ENCODE measurements at places on chromosomes 12 and 14. TPM values are rescaled to one million over a fixed set of nuclear protein-coding genes. Genes with fewer than 3 reads are reported as not detected.
A peak's percentile ranks its signal among the peaks of the same experiment; 100 is the strongest.

DNA sequence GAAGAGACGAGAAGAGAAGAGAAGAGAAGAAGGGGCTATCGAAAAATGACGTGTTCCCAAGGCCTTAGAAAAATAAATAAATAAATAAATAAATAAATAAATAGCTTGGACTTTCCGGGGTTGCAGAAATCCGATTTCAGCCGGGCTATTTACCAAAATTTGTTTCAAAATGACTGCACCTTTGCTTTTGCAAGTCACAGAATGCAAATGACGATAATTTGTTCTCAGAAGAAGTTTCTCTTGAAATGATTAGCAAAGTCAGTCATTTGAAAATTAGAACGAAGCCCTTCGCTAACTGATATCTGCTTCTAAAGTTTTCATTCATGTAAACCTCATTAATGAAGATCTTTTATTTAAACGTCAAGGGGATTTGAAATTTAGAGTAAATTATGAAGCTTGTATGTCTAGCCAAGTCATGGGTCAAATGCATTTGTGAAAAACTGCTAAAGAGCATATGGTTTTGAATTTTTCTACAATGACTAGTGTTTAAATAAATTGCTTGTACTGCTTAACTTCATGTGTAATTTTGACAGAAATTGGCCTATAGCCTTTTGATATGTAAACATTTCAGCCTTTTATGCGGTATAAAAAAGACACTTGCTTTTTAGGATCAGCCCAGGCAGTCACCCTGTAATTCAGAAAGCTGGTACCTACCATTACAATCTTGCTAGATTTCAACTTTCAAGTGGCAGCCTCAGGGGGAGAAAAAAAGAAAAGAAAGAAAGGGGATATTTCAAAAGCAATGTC is 4.6 kb upstream of the GSC start:
- H3K4me3 ChIP-seq: no peak overlapping the region
- no peak for DNase-seq
- no peaks in the 10 kb centered on the region for H3K36me3 ChIP-seq

- H3K27ac ChIP-seq: no peak overlapping the region
- DNase-seq: no peak
- no peaks in the 10 kb centered on the region for H3K36me3 ChIP-seq
- no peaks in the 10 kb centered on the region for H3K27me3 ChIP-seq
- no peak overlapping the region for H3K4me3 ChIP-seq
- H3K4me1 ChIP-seq: peaks cover 10% of the 10 kb centered on the region
Measured at GRCh38 chr12:11668611-11669010, 19.1 kb downstream of the ETV6 start.

- no peak overlapping the region for H3K4me3 ChIP-seq
- H3K27ac ChIP-seq: no peak overlapping the region
- H3K27me3 ChIP-seq: no peaks in the 10 kb centered on the region
- no peak for DNase-seq
Measured at GRCh38 chr14:33809396-33809981, 141.4 kb downstream of the EGLN3 start.

- peaks cover 55% of the 10 kb centered on the region for H3K27me3 ChIP-seq
- H3K4me1 ChIP-seq: no peaks in the 10 kb centered on the region
- no peaks in the 10 kb centered on the region for H3K36me3 ChIP-seq
- H3K4me3 ChIP-seq: no peak overlapping the region
Measured at GRCh38 chr12:114661245-114661644, 22.7 kb downstream of the TBX3 start.

- no peaks in the 10 kb centered on the region for H3K36me3 ChIP-seq
- peaks cover 3% of the 10 kb centered on the region for H3K4me1 ChIP-seq
- no peak overlapping the region for H3K4me3 ChIP-seq
- H3K27me3 ChIP-seq: no peaks in the 10 kb centered on the region
Measured at GRCh38 chr14:73227812-73228781, 9.2 kb upstream of the PAPLN start.

- H3K27ac ChIP-seq: no peak overlapping the region
- no peaks in the 10 kb centered on the region for H3K4me1 ChIP-seq
- H3K4me3 ChIP-seq: no peak overlapping the region
- DNase-seq: no peak
- H3K27me3 ChIP-seq: no peaks in the 10 kb centered on the region
- no peaks in the 10 kb centered on the region for H3K36me3 ChIP-seq
Measured at GRCh38 chr12:74334780-74335179, 202.9 kb upstream of the ATXN7L3B start.

GRCh38 chr12:57604454-57604991 is at the start of gene DTX3:
Gene DTX3 (plus strand): TSS chr12:57604824. CDS start chr12:57606518, 1,694 bp downstream.
- H3K4me1 ChIP-seq: peaks cover 15% of the 10 kb centered on the region
- peaks cover 20% of the 10 kb centered on the region for H3K36me3 ChIP-seq
- H3K4me3 ChIP-seq: peak within 1 kb of the TSS; percentile 55
- peaks cover 20% of the 10 kb centered on the region for H3K27me3 ChIP-seq
- H3K27ac ChIP-seq: peak within 1 kb of the TSS; percentile 95

DNA sequence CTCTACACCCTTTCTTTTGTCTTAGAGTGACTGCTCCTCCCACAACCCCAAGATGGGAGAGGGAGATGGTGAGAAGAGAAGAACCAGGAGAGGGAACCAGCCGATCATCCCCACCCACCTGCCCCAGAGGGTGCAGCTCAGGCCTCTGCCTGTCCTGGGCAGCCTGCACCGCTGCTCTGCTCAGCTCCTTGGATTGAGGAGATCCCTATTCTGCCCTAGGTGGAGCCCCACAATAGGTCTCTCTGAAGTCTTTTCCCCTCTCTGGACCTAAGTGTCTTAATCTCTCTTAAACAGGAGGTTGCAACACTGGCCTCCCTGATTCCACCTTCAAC is 2.2 kb downstream of the ANKRD33 start:
- peaks cover 11% of the 10 kb centered on the region for H3K4me1 ChIP-seq
- DNase-seq: no peak
- no peak overlapping the region for H3K27ac ChIP-seq
- no peak overlapping the region for H3K4me3 ChIP-seq
- no peaks in the 10 kb centered on the region for H3K36me3 ChIP-seq

DNA sequence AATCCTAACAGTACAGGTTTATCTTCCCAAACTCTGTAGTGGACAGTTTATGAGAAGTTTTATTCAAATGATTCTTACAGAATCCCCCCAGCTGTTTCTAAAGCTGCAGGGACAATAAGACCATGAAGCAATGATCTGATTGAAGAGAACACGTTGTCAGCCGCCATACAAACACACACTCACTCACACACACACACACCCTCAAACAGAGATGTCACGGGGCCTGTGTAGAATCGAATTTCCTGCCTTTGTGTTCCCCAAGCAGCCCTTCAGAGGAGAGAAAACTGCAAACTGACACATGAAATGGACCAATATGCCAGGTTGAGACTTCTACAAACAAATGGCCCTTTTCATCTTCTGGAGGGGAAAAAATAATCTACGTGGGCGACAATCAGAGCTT is 80.5 kb upstream of the TBX3 start:
- H3K27ac ChIP-seq: no peak overlapping the region
- no peak overlapping the region for H3K4me3 ChIP-seq
- H3K4me1 ChIP-seq: no peaks in the 10 kb centered on the region
- DNase-seq: no peak
- H3K27me3 ChIP-seq: no peaks in the 10 kb centered on the region
- no peaks in the 10 kb centered on the region for H3K36me3 ChIP-seq

DNA sequence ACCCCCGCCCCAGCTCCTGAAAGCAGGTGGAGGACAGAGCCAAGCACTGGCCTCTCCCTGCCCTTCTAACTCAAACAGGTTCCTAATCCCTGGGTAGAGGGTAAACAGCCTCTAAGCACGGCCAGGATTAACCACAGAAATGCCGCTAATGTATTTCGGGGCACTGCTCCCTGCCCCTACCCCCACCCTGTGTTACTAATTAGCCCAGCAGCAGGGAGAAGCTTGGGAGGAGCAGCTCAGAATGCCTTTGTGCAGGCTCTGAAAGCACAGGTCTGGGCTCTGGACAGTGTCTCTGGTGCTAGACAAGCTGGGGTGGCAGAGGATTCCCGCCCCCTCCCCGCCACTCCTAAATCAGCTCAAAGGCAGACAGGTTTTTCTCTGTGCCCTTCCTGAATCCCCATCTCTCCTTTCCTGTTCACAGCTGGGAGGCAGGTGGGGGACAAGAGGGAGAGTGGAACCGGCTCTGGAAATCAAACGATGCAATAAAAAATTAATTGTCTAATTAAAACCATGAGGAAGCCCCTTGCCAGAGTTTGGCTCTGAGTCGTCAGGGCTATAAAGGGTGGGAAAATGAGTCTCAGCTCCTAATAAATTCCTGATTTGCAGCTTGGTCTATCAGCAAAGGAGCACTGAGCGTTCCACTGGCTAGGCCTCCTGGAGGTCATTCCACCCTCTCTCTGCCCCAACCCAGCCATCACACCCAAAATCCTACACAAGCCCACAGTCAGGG is 53.0 kb downstream of the SMUG1 start:
- no peaks in the 10 kb centered on the region for H3K4me1 ChIP-seq
- no peaks in the 10 kb centered on the region for H3K36me3 ChIP-seq
- H3K4me3 ChIP-seq: no peak overlapping the region
- no peak for DNase-seq

DNA sequence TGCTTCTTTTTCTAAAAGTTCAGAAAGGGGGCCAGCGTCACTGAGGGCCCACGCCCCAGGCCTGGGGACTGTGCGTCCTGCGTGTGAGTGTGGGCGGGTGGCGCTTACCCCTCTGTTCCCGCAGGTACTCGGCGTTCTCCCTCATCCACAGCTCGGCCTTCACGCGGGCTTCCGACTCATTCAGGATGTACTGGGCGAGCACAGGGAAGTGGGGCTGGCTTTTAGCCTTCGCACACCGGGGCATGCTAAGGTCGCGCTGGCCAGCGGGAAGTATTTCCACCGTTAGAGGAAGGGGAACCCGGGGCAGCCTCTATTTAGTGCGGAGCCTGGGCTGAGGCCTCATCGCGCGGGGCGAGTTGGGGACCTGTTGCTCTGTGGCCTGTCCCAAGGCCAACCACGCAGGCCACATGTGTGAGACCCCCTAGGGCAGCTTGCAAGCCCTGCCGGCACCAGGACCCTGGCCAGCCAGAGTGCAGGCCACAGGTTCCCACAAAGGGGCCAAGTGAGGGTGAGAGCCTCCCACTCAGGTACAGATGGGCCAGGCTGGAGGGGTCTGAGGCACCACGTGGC is 29.2 kb upstream of the BTBD6 start:
- no peak overlapping the region for H3K4me3 ChIP-seq
- H3K4me1 ChIP-seq: no peaks in the 10 kb centered on the region
- DNase-seq: no peak
- no peak overlapping the region for H3K27ac ChIP-seq
- H3K27me3 ChIP-seq: no peaks in the 10 kb centered on the region
- no peaks in the 10 kb centered on the region for H3K36me3 ChIP-seq

DNA sequence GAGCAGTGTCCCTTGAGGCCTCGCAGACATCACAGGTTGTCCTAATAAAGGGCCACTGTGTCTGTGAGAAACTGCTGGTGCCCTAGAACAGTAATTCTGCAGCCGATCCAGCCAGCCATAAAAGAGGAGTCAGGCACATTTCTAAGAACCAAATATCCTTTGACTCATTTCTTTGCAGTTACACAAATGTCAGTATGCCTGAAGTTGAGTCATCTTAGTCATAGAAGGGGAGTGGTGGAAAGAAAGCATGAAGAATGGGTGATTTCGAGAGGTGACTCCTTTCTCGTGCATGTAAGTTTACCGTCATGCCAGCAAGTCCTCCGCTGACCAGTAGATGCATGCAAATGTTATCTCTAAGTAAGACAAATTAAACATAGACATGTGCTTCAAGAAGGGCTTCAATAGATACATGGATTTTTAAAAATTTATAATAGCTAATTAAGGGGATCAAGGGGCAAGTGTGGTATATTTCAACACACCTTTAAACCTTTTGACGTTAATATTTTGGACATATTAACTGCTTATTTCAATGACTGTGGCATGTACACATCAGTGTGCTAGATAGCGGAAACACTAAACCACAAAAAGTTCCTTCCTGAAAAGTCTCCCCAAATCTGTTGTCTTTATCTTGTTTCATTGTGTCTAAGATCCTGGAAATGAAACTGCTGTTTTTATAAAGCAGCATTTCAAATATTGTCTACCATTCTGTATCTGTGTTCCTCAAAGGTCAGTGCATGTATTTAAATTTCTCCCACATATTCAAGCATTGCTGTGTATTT is 497.4 kb downstream of the NPAS3 start:
- H3K4me1 ChIP-seq: no peaks in the 10 kb centered on the region
- H3K4me3 ChIP-seq: no peak overlapping the region
- H3K27me3 ChIP-seq: no peaks in the 10 kb centered on the region
- DNase-seq: no peak
- no peak overlapping the region for H3K27ac ChIP-seq

DNA sequence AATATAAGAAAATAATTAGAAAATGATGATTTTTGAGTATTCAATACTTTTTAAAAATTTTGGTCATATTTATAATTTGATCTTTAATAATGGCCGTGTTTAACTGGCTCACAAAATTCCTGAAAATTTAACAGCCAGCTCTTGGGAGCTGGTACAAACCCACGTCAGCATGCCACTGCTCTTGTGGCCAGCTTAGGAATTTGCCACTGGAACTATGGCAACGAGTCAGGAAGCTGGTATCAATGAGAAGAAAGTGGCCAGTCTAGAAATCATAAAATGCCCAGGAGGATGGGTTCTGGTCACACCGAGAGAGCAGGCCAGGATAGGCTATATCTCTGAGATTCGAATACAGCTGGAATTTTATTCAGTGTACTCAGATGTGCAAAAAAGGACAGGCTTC is 72.2 kb upstream of the PLEKHG3 start:
- H3K4me1 ChIP-seq: peaks cover 63% of the 10 kb centered on the region
- H3K36me3 ChIP-seq: no peaks in the 10 kb centered on the region
- H3K4me3 ChIP-seq: no peak overlapping the region
- DNase-seq: no peak

DNA sequence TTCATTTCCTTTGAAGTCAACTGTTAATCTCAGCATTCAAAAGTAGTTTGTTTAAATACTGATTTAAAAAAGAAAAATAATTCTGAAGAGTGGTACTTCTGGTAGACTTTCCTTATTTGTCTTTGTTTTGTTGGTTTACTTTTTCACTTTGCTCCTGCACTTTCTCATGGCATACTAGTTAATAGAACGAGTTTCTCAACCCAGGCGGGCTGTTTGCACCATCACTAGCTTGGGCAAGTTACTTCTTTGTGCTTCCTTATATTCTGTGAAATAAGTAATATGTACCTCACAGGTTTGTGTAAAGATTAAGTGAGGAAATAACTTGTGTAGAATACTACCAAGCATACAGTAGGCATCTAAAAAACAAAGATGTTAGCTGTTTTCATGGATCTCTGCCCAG is 45.5 kb downstream of the SLC38A6 start:
- no peak overlapping the region for H3K4me3 ChIP-seq
- no peak for DNase-seq
- H3K36me3 ChIP-seq: no peaks in the 10 kb centered on the region

DNA sequence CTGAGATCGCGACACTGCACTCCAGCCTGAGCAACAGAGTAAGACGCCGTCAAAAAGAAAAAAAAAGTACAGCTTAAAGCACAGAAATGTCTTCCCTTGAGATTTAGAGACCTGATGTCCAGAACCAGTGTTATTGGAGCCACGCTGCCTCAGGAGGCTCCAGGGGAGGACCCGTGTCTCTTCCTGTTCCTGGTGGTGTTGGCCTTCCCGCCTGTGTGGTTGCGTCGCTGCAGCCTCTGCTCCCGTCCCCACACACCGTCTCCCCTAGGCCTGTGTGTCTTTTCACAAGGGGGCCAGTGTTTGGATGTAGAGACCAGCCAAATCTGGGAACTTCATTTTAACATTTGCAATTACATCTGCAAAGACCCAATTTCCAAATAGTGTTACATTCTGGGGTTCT is 8.6 kb upstream of the FBRSL1 start:
- H3K4me3 ChIP-seq: no peak overlapping the region
- no peak for DNase-seq
- H3K27me3 ChIP-seq: no peaks in the 10 kb centered on the region
- H3K36me3 ChIP-seq: no peaks in the 10 kb centered on the region

AGAP2 gene
- 9.0 TPM for total RNA-seq

ENDOU gene
- total RNA-seq: not detected

GPD1 gene
- 22.1 TPM for total RNA-seq

MAPKAPK5 gene
- total RNA-seq: 107 TPM

TTC6 gene
- total RNA-seq: 12.5 TPM

KRT8 gene
- total RNA-seq: 3,505 TPM

ANKRD13A gene
- 126 TPM for total RNA-seq

PROX2 gene
- total RNA-seq: not detected

Data from transverse colon (tissue), 4 donors.